Esophagus squamous epithelium (tissue), 5 donors: ENCODE measurements at places on chromosomes 6 and 20. TPM values are rescaled to one million over a fixed set of nuclear protein-coding genes. Genes with fewer than 3 reads are reported as not detected.

The MLN gene
- not detected for total RNA-seq

The SLC26A8 gene
- total RNA-seq, result not detected

The APCDD1L gene
- 0.44 TPM for total RNA-seq

The SLC16A10 gene
- total RNA-seq, result 2.1 TPM

The SNTA1 gene
- 6.3 TPM for total RNA-seq

The CHRNA4 gene
- not detected for total RNA-seq

The DUSP15 gene
- 0.44 TPM for total RNA-seq

The TRAPPC3L gene
- not detected for total RNA-seq

The ARFGEF3 gene
- 0.92 TPM for total RNA-seq

The OR2J3 gene
- not detected for total RNA-seq

The SYNDIG1 gene
- not detected for total RNA-seq

The PDYN gene
- not detected for total RNA-seq

The MAS1 gene
- not detected for total RNA-seq

The ZC2HC1B gene
- total RNA-seq, result not detected

The MMP24 gene
- 0.38 TPM for total RNA-seq

The LMBRD1 gene
- total RNA-seq, result 33.2 TPM

The BCKDHB gene
- total RNA-seq, result 10.4 TPM

The THBD gene
- total RNA-seq, result 93.4 TPM

The ZNF322 gene
- total RNA-seq, result 9.3 TPM

The SLC25A27 gene
- total RNA-seq, result 6.5 TPM

The GLP1R gene
- 0.15 TPM for total RNA-seq

The GABRR1 gene
- total RNA-seq, result not detected

The PRPH2 gene
- total RNA-seq, result 0.94 TPM

The MICA gene
- 7.5 TPM for total RNA-seq

The NFATC2 gene
- total RNA-seq, result 6.7 TPM

The TGM3 gene
- total RNA-seq, result 1,326 TPM
